ENCODE measurements at places on chromosomes 11 and 22. TPM values are rescaled to one million over a fixed set of nuclear protein-coding genes. Genes with fewer than 3 reads are reported as not detected.

CNIH2 gene
- total RNA-seq = 10.2 TPM

FGF3 gene
- not detected for total RNA-seq

BIRC3 gene
- 2.2 TPM for total RNA-seq

XKR3 gene
- total RNA-seq = not detected

SCUBE2 gene
- 1.7 TPM for total RNA-seq

GALNT18 gene
- 4.2 TPM for total RNA-seq

CASP12 gene
- total RNA-seq = not detected

FXYD6 gene
- total RNA-seq = 114 TPM

PDGFB gene
- total RNA-seq = 14.7 TPM

SMIM35 gene
- total RNA-seq = not detected

VSIG10L2 gene
- not detected for total RNA-seq

ANO5 gene
- total RNA-seq = 3.9 TPM

KCNQ1 gene
- 8.4 TPM for total RNA-seq

GAS2L1 gene
- total RNA-seq = 13.6 TPM

MYRF gene
- 428 TPM for total RNA-seq

MRGPRF gene
- 4.0 TPM for total RNA-seq

ALDH3B2 gene
- 3.1 TPM for total RNA-seq

MUC6 gene
- not detected for total RNA-seq

LRRC74B gene
- total RNA-seq = not detected

SLC6A5 gene
- not detected for total RNA-seq
